KG1 (cell line): ENCODE measurements at places on chromosomes 12 and 14.

DNA sequence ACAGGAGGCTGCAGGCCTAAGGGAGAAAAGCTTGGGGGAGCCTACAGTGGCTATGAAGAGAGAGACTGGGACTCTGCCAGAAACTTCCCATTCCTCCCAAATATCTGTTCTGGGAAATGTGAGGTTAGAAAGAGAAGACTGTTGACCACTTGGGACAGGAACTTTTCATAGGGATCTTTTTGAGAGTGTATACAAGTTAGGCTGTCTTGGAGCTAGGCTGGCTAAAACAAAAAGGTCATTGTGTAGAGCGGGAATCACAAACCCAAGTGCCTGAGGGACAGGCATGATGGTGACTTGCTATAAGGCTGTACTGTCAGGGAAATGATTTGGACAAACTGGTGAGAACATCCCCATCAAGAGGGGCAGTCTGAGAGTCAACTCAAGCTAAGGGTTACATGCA is 175.1 kb downstream of the GRIP1 start:
- DNase-seq = no peak

DNA sequence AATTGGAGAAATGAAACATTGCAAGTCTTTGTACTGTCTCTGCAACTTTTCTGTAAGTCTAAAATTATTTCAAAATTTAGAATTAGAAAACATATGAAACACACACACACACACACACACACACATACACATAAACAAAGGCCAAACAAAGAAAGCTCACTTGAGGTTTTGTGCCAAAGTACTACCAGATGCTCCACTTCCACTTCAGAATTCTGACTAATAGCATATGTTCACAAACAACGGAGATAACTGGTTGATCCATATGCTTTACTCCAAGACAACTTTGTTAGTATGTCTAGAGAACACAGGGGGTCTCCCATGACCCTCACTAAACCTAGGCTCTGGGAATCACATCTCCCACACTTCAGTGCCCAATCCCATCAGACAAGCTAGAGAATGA is 133.8 kb upstream of the CLEC14A start:
- no peak for DNase-seq

- DNase-seq = no peak
Observed at GRCh38 chr12:118292836-118293235, 79.9 kb downstream of the TAOK3 start.

GRCh38 chr14:93035917-93036651 is 79.6 kb downstream of the ITPK1 start:
- DNase-seq = no peak

DNA sequence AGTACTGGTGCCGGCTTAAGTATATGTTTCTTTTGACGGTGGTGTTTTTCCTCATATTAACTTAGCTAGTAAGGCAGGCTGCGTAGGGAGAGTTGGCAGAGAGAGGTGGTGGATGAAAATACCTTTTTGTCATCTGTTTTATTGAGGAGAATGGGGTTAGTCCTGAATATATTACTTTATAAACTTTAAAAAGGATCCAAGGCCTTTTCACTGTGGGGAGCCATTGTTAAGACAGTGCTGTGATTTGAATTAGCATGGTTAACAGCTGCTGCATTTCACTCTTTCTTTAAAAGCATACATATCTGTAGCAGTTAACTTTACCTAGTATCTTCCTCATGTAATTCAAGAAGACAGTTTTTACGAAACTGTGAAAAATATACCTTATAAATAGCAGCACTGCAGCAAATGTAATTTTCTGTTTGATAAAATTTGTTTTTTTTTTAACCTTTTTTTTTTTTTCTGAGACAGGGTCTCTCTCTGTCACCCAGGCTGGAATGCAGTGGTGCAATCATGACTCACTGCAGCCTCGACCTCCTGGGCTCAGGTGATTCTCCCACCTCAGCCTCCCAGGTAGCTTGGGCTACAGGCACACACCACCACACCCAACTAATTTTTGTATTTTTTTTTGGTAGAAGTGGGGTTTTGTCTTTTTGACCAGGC is 57.1 kb downstream of the AEBP2 start:
- DNase-seq = no peak

GRCh38 chr14:104567141-104567956 is 12.2 kb upstream of the C14orf180 start:
- no peak for DNase-seq

GRCh38 chr12:67046062-67046461 is 223.1 kb upstream of the CAND1 start:
- no peak for DNase-seq

DNA sequence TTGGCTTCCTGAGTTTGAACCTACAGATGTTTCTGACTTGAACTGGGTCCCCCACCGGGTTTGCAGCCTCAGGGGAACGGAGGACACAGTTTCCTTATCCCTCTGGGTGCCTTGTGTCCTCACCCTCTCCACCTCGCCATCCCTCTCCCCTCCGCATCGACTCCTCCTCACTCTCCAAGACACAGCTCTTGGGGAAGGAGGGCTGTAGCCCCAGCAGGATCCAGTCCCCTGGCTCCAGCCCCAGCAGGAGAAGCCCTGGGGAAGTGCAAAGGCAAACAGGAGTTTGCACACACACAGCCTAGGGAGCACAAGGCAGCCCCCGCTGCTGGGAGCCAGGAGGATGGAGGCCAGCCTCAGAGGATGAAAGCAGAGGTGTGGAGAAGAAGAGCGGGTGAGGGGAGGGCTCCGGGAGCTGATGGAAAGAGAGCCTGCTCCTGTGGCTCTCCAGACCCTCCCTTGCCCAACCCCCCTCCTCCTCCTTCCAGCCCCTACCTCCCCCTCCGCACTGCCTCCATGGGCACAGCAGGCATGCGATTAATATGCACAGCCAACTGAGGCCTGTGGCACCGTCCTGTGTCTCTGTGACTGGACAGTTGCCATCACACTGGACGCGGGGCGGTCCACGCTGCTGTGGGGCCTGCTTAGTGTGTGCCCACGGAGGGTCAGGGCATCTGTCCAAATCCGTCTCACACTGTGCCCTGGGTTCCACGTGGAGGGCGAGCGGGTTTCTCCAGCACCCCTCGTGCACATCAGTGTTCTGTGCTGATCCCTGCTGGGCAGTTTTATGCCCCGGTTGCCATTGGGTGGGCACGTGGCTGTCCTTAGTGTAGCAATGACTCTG is 193.7 kb upstream of the DIO3 start:
- DNase-seq = no peak

DNA sequence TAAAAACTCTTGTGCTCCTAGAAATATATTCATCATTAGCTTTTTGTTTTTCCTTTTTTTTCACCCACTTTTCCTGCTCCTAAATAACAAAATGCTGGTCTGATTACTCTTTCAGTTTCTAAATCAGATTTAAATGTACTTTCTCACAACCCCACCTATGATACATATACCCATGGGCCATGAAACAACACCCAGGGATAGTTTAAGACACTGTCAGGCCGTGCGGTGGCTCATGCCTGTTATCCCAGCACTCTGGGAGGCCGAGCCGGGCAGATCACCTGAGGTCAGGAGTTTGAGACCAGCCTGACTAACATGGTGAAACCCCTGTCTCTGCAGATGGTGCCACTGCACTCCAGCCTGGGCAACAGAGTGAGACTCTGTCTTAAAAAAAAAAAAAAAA is 1.6 kb upstream of the NUMB start:
- DNase-seq = no peak

GRCh38 chr12:129202109-129202814 is 349.0 kb downstream of the GLT1D1 start:
- no peak for DNase-seq

DNA sequence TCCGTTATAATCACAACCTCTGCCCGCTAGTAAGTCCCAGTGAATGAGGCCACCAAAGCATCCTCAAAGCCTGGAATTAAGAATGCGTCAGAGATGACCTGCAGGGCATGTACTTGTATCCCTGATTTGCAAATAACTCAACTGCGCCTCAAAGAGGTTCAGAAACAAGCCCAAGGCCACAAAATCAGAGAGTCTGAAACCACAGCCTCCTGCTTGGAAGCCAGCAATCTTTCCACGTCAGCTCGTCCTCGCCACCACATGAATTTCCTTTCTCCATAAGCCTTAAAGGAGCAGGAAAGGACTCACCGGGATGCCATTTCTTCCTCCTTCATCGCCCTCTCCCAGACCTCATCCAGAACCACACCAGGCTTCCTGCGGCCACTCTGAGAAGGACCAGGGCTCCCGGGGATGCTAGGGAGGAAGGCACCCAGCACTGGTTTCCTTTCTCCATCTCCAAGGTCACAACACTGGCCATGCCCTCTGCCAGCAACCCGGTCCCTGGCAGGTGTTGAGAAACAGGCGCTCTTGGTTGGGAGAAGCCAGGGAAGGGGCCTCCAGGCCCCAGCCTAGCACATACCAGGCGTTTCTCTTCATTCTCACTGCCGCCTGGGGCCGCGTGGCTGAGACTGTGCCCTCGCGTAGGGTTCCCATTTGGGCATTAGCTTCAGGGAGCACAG is 191.2 kb upstream of the DIO3 start:
- DNase-seq = no peak
